ENCODE measurements at places on chromosomes 3 and 15.

DNA sequence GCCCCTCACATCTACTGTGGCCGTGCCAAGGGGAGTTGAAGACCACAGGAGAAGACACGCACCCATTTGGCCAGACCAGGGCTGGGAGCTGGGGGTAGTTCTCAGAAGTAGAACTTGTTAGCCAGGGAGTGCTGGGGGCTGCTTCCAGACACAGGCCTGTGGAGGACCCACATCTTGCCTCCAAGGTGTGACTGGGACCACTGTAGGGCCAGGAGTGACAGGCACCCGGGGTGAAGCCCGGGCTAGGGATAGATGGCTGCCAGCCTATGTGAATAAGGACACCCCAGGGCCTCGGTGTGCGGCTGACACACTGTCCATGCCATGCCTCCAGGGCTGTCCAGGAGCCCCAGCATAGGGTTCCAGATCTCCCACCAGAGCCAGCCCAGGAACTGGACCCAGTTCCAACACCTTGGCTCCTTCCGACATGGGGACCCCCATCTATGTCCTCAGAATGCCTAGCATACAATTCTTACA is 1.8 kb downstream of the ANPEP start:
- no peak for DNase-seq

DNA sequence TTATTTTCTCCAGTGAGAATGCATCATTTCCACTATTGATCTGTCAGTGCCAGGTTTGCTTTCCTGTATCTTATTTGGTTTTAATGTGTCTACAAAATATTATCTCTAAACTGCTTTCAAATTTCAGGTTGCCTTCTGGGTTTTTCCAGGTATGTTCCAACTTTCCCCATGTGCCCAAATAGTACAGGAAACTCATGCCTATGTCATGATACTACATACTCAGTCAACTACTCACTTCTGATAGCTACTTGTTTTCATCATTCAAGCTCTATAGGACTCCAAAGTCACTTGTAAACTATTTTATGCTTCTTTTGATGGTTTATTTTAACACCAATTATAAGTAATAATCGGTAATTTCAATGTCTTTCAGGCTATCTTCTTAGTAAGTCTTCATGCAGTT is 134.8 kb upstream of the TTC14 start:
- no peak for DNase-seq

- no peak for DNase-seq
These were observed 40.8 kb downstream of the CLSTN2 start for GRCh38 chr3:139975594-139976365.

DNA sequence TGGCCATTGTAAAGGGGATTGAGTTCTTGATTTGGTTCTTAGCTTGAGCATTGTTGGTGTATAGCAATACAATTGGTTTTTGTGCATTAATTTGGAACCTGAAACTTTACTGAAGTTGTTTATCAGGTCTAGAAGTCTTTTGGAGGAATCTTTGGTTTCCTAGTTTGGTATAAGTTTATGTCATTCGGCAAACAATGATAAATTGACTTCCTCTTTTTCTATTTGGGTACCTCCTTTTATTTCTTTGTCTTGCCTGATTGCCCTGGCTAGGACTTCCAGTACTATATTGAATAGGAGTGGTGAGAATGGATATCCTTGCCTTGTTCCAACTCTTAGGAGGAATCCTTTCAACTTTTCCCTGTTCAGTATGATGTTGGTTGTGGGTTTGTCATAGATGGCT is 32.1 kb downstream of the SPESP1 start:
- DNase-seq = no peak

GRCh38 chr3:14774431-14774830 is 44.3 kb upstream of the FGD5 start:
- DNase-seq = no peak

GRCh38 chr3:172367205-172368105 is 80.8 kb downstream of the GHSR start:
- no peak for DNase-seq

DNA sequence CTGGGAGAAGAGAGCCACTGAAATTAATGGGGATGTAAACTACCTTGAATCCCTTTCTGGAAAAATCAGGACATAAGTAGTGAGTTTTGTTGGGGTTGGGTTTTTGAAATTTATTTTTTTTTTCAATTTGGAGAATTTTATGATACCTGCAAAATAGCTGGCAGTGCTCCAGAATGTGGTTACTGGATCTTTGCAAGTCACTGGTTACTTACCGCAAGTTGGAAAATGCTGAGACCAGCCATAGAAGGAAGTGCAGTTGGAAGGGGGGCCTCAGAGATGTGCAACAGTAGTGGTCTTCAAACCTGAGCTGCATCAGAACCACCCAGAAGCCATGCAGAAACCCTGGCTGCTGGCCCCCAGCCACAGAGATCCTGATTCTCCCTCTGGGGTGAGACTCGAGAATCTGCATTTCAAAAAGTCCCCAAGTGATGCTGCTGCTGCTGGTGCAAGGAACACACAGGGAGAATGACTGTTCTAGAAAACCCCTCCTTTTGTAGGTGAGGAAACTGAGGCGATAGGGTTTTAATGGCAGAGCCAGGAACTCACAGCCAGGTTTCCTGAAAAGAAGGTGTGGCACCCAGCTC is 39.7 kb downstream of the SEMA5B start:
- DNase-seq = no peak

GRCh38 chr3:150407808-150408220 is 284 bp upstream of the TSC22D2 start:
- DNase-seq = no peak

GRCh38 chr3:21067031-21067813 is 683.8 kb downstream of the ZNF385D start:
- no peak for DNase-seq

DNA sequence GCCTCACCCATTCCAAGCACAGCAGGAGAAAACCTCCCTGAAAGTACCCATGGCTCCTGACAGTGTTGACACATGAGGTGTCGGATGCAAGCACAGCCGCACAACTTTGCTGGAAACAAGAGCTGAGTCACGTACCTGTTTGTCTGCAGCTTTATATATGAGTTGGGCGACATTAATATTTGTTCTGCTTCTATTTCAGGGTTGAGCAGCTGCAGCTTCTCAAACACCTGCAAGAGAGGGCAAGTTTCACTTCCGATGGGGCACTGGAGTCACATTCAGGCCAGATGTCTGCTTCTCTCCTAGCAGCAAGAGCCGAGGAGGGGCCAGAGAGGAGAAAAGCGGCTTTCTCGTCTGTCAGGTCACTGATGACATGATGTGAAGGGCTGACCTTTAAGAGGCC is 88.0 kb downstream of the NUP210 start:
- DNase-seq = no peak

DNA sequence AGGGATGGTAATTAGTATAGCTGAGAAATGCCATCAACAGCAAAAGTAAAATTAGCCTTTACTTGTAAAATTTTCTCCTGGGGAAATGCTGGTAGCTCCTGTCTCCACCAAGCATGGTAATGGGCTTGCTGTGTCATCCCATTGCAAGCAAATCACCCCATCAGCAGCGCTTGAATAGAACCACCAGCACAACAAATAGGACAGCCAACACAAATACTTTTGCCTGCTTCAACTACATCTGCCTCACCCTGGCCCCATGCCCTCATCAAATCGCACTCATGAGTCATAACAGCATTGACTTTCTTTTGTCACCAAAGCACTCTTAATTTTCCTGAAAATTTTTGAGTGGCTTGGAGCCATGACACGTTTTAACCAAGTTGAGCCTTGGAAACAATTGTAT is 52.6 kb downstream of the ERC2 start:
- DNase-seq = no peak

GRCh38 chr15:80695099-80695910 is at the start of gene ABHD17C:
Gene ABHD17C (plus strand): TSS chr15:80695310. CDS start chr15:80695430, 120 bp downstream.
- peak; percentile 51 for DNase-seq

DNA sequence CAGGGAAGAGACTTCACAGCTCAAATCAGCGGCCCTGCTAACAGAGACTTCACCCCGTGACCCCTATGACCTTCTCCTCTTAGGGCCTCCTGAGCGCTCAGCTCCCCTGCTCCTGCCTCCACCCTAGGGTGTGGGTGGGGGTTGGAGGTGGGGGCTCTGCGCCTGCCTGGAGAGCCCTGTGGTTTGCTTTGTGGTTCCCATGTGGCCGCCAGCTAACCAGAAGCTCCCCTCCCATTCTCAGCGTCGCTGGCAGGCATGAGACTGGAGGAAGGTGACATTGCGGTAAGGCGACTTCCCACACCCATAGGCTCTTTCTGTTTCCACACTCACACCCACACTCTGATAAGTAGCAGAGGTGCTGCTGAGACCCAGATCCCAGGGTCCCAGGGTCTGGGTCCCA is 27.6 kb downstream of the XYLB start:
- DNase-seq = no peak

DNA sequence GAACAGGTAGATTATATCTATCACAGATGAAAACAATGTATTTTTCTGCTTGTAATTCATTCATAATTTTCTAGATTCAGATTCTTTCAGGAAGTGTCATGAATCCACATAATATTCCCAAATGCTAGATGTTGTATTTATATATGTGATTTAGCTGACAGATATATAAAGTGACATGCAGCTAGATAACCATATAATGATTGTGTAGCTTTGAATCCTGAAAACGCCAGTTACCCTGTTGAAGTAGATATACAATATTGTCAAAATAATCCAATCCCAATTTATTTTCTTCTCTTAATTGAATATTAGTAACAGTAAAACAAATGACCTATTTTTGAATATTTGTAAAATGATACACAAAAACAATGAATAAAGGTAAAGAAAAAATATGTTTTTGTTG is 738.4 kb downstream of the CADM2 start:
- no peak for DNase-seq

GRCh38 chr3:137471130-137471529 is 293.0 kb upstream of the SOX14 start:
- DNase-seq = no peak

Data from activated naive CD4-positive, alpha-beta T cell treated with anti-CD3 and anti-CD28 coated beads, Interleukin-2, amount 50 U/mL, for 16 hours (primary cell).